A172 (cell line): ENCODE measurements at places on chromosomes 12 and 14.

GRCh38 chr14:79424462-79424861 is 786.8 kb downstream of the DIO2 start:
- no peak for DNase-seq

DNA sequence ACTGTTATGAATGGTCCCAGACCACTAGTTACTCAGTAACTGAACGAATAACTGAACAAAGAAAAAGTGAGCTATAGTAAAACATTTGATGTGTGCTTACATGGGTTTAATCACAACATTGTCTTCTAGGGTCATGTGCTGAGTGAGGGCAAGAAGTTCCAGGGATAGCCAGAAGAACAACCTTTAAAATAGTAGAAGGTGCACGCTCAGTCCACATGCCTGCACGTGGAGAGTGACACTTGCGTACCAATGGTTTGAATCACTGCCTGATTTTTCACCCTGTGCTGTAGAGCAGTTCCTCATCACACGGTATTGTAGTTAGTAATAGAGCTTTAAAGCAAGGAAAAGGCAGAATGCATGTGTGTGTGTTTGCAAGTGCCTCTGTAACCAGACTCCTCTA is 224.2 kb downstream of the EGLN3 start:
- DNase-seq: no peak

- DNase-seq: no peak
Measured at GRCh38 chr12:113305281-113305856, 29.5 kb downstream of the SLC8B1 start.

GRCh38 chr12:51028813-51029150 is 2.6 kb upstream of the SLC11A2 start:
- no peak for DNase-seq

- no peak for DNase-seq
Measured at GRCh38 chr12:66929121-66929520, 250.2 kb upstream of the GRIP1 start.

DNA sequence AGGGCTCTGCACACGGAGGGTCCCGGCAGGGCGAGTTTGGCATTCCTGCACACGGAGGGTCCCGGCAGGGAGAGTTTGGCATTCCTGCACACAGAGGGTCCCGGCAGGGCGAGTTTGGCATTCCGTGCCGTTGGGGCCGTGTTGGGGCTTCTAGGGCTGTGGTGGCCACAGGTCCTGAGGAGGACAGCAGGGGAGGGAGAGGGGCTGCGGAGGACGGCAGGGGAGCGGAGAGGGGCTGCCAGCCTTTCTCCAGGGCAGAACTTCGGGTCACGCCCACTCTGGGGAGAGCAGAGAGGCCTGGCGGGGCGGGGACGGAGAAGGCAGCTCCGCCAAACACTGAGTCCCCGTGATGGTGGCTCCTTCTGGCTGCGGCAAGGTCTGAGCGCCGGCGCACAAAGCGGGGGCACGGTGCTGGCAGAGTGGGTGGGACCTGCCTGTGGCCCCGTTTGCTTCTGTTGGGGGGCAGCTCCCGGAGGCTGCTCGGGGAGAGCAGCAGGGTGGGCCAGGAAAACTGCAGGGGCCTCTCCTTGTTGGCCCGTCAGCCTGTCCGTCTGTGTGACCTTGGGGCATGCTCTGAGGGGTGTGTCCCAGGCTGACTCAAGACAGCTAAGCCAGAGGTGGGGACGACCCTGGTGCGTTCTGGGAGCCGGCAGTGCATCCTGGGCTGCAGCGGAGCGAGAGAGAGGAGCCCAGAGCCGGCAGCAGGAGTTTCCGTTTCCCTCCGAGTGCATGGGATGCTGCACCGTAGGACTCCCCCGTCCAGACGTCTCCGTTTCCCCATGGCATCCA is 60.2 kb downstream of the LRCOL1 start:
- no peak for DNase-seq
